ENCODE measurements at places on chromosomes 11 and 22.

- no peak for DNase-seq
Observed at GRCh38 chr11:56558574-56558973, 15.5 kb upstream of the OR5M11 start.

DNA sequence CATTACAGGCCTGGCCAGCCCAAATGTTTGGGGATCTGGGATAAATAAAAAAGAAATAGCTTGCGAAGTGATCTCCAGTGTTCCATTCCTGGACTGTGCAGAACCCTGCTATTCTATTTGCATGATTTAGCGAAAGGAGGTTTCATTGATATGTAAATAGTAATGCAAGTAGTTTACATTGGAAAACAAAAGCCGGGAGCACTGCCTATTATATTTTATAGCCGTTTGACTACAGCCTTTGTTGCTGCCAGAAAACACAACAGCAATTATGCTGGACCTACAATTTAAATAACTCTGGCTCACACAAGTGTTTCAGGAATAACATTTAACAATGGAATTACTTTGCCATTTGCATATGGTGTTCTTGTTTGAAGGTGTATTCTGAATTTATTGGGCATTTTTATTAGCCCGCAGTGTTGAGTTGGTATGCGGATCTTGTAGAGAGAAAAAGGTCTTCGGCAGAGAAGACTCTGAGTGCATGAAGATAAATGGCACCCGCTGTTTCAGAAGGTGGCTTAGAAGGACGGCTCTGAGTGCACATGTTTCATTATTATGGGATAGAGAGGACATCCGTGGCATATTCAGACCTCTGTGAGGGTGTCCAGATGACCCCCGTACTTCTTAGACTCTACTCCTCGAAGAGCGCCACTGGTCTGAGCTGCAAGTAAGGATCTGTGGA, 315.0 kb downstream of the BRD1 start:
- DNase-seq: no peak

- DNase-seq: no peak
Observed at GRCh38 chr11:61315260-61315659, 17.6 kb downstream of the DDB1 start.

DNA sequence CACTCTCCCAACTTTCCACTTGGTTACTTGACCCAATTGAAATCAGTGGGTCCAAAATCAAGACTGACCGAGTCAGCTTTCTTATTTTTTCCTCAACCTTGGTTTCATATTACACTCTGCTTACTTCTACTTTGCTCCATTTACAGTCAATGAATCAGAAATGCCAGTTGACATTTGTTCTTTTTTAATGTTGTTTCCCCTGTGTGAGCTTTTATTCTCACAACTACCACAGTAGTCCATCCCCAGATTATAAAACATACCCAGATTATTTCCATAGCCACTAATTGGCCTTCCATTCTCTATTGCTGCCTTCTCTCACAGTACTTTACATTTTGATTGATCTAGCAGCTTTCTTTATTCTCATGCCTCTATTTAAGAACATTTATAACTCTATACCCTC, 50.0 kb downstream of the DNAJC24 start:
- DNase-seq: no peak

DNA sequence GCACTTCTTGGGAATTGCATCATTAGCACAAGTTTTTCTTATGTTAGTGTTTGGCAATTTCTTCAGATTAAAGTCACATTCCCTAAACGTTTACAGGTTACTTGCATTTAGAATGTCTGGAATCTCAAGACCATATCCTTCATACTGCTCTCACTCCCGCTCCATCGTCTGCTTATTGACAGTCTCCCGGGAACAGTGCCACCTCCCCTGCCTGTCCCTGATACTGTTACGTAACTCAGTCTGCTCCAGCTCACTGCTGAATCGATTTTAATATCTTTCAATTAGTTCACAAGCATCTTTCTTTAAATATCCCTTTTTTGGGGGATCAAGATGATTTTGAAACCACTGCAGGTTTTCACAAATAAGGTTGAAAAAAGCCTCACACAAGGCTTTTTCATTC, 48.2 kb downstream of the GLYATL2 start:
- DNase-seq: no peak

DNA sequence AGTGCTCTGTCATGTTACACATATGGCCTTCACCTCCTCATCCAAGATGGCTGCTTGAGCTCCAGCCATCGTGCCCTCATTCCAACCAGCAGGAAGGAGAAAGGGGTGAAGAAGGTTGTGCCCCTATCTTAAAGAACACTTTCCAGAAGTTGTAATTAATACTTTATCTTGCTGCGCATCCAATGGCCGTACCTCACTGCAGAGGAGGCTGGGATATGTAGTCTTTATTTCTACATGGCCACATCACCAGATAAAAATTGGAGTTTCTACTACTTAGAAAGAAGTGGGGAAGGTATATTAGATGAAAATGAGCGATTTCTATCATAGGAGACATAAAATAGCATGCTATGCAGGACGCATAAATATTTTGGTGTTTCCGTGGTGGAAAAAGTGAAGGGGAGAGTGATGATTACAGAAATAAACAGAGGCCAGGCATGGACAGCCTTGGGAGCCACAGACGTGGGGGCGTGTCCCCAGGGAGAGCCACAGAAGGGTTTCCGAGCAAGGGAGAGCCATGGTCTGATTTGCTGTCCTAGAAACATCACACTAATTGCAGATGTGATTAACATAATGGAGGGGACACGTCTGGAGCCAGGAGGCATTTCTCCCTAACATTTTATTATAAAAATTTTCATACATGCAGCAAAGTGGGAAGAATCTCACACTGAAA, 8.8 kb upstream of the MB start:
- no peak for DNase-seq

GRCh38 chr11:47538741-47539565, 14.0 kb downstream of the CELF1 start:
- DNase-seq: no peak

- DNase-seq: no peak
Observed at GRCh38 chr22:50446708-50447575, 27.9 kb downstream of the SBF1 start.

Measured in COLO829 (cell line).